Osteoblast (primary cell): ENCODE measurements at places on chromosomes 12 and 14. TPM values are rescaled to one million over a fixed set of nuclear protein-coding genes. Genes with fewer than 3 reads are reported as not detected.

The MANSC1 gene
- 3.3 and 4.7 TPM in 2 replicates for total RNA-seq

The SLC17A8 gene
- total RNA-seq, result not detected in 2 replicates

The DYRK2 gene
- total RNA-seq, result 43.4 and 44.5 TPM in 2 replicates

The NYNRIN gene
- total RNA-seq, result 7.2 and 9.1 TPM in 2 replicates

The INHBE gene
- total RNA-seq, result 0.88 and 3.3 TPM in 2 replicates

The OR4E2 gene
- not detected in 2 replicates for total RNA-seq

The CLEC1B gene
- total RNA-seq, result not detected in 2 replicates

The BRI3BP gene
- 2.1 and 2.2 TPM in 2 replicates for total RNA-seq

The REP15 gene
- total RNA-seq, result 3.5 and 4.0 TPM in 2 replicates

The TAS2R31 gene
- total RNA-seq, result 7.2 and 9.7 TPM in 2 replicates

The HCAR2 gene
- total RNA-seq, result not detected in 2 replicates

The NUDT14 gene
- total RNA-seq, result 13.6 and 15.9 TPM in 2 replicates

The GLI1 gene
- total RNA-seq, result 0.29 and 0.36 TPM in 2 replicates

The SLC16A7 gene
- 53.2 and 54.8 TPM in 2 replicates for total RNA-seq

The ABCC9 gene
- total RNA-seq, result 14.5 and 28.3 TPM in 2 replicates

The TSHR gene
- not detected in 2 replicates for total RNA-seq

The VEZT gene
- total RNA-seq, result 77.1 and 86.3 TPM in 2 replicates

The TTC9 gene
- 0.29 and 0.36 TPM in 2 replicates for total RNA-seq

The PYGL gene
- total RNA-seq, result 116 and 123 TPM in 2 replicates

The TRIM9 gene
- total RNA-seq, result 0.59 and 1.1 TPM in 2 replicates

The LRFN5 gene
- total RNA-seq, result under 0.01 and 0.36 TPM in 2 replicates

The GUCY2C gene
- not detected in 2 replicates for total RNA-seq

The ZBTB1 gene
- total RNA-seq, result 60.4 and 67.7 TPM in 2 replicates

The NXPH4 gene
- 0.88 and 1.1 TPM in 2 replicates for total RNA-seq

The SLCO1B3 gene
- not detected in 2 replicates for total RNA-seq

The BDKRB2 gene
- total RNA-seq, result 4.1 and 7.6 TPM in 2 replicates

The RACGAP1 gene
- total RNA-seq, result 12.7 and 16.5 TPM in 2 replicates

The IL22 gene
- total RNA-seq, result not detected in 2 replicates

The RNASE11 gene
- not detected in 2 replicates for total RNA-seq

The DUSP16 gene
- 5.1 and 5.3 TPM in 2 replicates for total RNA-seq

The VPS29 gene
- 51.4 and 54.8 TPM in 2 replicates for total RNA-seq
